CD4-positive, CD25-positive, alpha-beta regulatory T cell (primary cell): ENCODE measurements at places on chromosomes 12 and 14. TPM values are rescaled to one million over a fixed set of nuclear protein-coding genes. Genes with fewer than 3 reads are reported as not detected.

DNA sequence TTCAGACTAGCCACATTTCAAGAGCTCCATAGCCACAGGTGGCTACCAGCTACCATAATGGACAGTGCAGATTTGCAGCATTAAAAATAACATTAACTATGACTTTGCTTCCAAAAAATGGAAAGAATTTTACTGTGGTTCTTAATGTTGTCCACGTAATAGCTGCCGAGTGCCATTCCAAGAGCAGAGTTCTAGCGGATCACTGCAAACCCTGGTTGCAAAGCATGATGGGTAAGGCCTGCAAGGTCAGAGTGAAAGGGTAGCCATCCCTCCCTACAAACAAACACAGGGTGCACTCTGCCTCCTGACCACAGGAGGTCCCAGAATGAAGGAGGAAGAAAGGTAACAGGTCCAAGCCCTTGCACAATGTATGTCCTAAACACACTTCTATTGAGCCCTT is 157.6 kb downstream of the DPF3 start:
- no peak overlapping the region for H3K4me3 ChIP-seq
- H3K4me1 ChIP-seq: no peaks in the 10 kb centered on the region
- H3K36me3 ChIP-seq: no peaks in the 10 kb centered on the region
- no peak for DNase-seq
- H3K27me3 ChIP-seq: no peaks in the 10 kb centered on the region

DNA sequence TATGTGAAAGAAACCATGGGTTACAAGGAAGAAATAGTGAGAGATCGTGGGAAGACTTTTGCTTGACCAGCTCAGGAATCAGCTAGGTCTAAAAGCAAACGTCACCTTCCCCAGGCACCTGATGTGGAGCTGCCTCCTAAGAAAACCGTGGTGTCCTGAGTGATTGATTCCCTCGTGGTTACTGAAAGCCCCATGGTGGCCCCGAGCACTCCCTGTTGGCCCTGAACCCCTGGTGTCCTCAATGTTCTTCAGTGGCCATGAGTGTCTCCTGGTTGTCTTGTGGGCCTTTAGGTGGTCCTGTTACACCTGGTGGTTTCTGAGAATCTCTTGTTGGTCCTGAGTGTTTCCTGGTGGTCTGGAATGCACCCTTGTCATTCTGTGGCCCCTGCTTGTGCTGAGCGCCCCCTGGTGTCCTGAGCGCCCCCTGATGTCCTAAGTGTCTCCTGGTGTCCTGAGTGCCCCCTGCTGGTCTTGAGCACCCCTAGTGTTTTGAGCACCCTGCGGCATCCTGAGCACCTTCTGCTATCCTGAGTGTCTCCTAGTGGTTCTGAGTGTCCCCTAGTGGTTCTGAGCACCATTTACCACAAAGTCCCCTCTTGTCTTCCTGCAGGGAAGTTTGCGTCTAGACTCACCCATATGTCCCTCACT is 518.7 kb downstream of the TMEM121 start:
- H3K4me1 ChIP-seq: no peaks in the 10 kb centered on the region
- DNase-seq: peak; percentile 68

- H3K4me1 ChIP-seq: peaks cover 13% of the 10 kb centered on the region
- DNase-seq: no peak
- no peak overlapping the region for H3K4me3 ChIP-seq
- H3K27ac ChIP-seq: no peak overlapping the region
- H3K36me3 ChIP-seq: peaks cover 28% of the 10 kb centered on the region
Observed at GRCh38 chr12:121915841-121916321, 2.5 kb upstream of the CFAP251 start.

The DTX1 gene
- total RNA-seq: 7.8 TPM

- no peaks in the 10 kb centered on the region for H3K36me3 ChIP-seq
- peaks cover 5% of the 10 kb centered on the region for H3K27me3 ChIP-seq
- H3K27ac ChIP-seq: no peak overlapping the region
Observed at GRCh38 chr14:24053548-24054323, 1.9 kb downstream of the CARMIL3 start.

GRCh38 chr12:57837864-57838562 is 8.5 kb downstream of the CTDSP2 start:
- no peaks in the 10 kb centered on the region for H3K27me3 ChIP-seq
- no peak for DNase-seq
- peaks cover 100% of the 10 kb centered on the region for H3K4me1 ChIP-seq
- peak overlapping the region; percentile 64 for H3K4me3 ChIP-seq
- peak overlapping the region; percentile 83 for H3K27ac ChIP-seq

- DNase-seq: no peak
- H3K36me3 ChIP-seq: no peaks in the 10 kb centered on the region
- H3K4me3 ChIP-seq: no peak overlapping the region
- H3K27me3 ChIP-seq: no peaks in the 10 kb centered on the region
Observed at GRCh38 chr14:62914025-62914424, 131.2 kb downstream of the KCNH5 start.
